ENCODE measurements at places on chromosomes 5 and 9.

GRCh38 chr5:110727025-110727314 lies 499 bp upstream of the TMEM232 start:
- no peak for DNase-seq

DNA sequence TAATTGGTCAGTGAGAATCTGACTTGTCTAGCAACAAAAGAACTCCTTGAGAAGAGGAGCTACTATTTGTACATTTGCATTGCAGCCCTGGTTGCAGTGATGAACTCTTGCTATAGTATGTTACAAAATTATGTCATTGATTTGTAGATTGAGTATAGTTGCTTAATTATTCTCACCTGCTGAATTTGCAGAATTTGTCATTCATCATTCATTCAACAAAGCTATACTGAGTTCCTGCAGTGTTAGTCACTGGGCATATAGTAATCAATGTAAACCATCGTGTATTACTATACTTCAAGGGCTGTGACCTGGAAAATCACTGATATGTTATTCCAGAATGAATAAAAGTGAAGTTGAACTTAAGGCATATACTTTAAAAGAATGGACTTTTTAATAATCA lies 50.1 kb downstream of the SLC1A3 start:
- no peak for DNase-seq

GRCh38 chr5:35870605-35871004 lies 13.9 kb downstream of the IL7R start:
- no peak for DNase-seq

DNA sequence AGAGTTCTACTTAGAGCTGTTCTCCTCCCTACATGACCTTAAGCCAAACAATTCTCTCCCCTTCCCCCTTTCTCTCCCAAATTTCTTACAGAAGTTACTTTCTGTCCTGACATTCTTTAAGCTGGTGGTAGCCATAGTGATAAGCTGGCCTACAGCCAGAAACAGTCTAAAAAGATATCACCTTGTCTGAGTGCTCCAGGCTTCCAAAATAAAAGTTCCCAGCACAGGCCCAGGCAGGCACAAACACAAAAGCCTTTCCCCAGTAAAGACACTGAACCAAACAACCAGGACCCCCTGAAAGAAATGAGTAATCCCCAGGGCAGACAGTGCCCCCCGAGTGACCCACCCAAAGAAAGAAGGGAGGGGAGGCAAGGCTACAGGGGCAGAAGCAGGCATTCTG lies 19.2 kb downstream of the SIL1 start:
- no peak for DNase-seq

- no peak for DNase-seq
These were observed 505.6 kb downstream of the IRX1 start for GRCh38 chr5:4101189-4101588.

- no peak for DNase-seq
These were observed 82.4 kb downstream of the FOXD1 start for GRCh38 chr5:73365990-73366667.
